Stimulated activated CD4-positive, alpha-beta T cell treated with anti-CD3 and anti-CD28 coated beads, Interleukin-12 subunit alpha, Interleukin-12 subunit beta, amount 100 ng/mL, for 24 hours (primary cell): ENCODE measurements at places on chromosomes 13 and 19.
A peak's percentile ranks its signal among the peaks of the same experiment; 100 is the strongest.

DNA sequence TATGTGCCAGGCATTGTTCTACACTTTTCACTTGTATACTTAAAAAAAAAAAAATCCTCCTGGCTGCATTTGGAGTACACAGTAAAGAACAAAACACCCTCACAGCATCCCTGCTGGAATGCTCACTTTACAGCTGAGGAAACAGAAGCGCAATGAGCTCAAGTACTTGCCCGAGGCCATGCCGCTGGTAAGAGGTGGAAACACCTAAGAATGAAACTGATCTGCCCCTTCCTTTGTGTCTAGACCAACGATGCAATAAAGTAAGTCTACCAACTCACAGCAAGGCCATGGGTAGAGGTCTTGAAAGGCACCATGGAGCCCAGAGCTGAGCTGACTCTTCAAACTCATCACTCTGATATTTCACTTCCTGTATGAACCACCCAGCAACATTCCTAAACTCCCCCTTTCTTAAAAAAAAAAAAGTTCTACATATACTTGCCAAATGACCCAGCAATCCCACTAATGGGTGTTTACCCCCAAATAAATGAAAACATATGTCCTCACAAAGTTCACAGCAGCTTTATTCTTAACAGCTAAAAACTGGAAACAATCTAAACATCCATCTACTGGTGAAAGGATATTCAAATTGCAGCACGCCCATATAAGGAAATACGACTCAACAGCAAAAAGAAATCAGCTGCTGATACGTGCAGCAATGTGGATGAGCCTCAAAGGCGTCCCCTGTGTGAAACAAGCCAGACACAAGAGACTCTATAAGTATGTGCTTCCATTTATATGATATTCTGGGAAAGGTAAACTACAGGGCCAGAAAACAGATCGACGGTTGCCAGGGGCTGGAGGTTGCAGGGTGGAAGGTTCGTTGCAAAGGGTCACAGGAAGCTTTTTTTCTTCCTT lies 236.6 kb upstream of the MAB21L1 start:
- no peak for DNase-seq

DNA sequence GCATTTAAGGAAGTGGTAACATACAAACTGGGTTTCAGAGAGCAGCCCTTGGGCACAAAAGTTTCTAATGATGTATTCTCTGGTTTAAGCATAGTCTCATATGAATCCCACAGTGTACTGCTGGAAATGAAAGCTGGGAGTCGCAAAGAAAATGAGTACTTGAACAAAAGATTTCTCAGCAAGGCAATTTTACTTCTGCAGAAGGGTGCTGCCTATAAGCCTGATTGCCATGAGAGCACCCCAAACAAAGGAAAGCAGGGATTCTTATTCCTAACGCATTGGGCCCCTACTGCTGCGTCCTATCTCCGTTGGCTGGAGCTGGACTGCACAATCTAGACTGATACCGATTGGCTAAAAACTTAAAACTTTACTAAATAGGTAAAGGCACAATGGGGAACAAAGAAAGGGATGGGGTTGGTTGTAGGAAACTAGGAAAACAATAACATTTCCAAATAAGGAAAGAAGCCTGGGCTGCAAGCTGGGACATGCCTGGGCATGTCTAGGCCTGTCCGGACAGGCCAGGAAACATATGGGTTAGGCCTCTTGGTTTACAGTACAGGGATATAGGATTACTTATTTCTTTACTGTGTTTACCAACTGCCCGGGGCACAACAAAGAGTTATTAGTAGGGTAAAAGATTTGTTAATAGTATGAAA lies 27.4 kb upstream of the VN1R4 start:
- DNase-seq: no peak

DNA sequence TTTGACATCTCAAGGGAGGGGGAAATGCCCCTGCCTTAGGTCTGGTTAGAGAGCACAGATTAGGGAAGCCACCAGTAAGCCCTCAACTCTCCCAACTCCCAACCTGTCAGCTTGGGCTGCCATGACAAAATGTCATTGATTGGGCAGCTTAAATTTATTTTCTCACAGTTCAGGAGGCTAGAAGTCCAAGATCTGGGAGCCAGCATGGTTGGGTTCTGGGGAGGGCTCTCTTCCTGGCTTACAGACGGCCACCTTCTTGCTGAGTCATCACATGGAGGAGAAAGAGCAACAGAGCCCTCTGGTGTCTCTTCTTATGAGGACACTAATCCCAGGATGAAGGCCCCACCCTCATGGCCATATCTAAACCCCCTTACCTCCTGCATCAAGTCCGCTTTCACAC lies 24.2 kb downstream of the C19orf12 start:
- DNase-seq: no peak

- no peak for DNase-seq
These were observed 1090.4 kb downstream of the PCDH9 start for GRCh38 chr13:66139701-66140100.

- no peak for DNase-seq
These were observed 43.8 kb downstream of the ZNRF4 start for GRCh38 chr19:5498830-5499550.

DNA sequence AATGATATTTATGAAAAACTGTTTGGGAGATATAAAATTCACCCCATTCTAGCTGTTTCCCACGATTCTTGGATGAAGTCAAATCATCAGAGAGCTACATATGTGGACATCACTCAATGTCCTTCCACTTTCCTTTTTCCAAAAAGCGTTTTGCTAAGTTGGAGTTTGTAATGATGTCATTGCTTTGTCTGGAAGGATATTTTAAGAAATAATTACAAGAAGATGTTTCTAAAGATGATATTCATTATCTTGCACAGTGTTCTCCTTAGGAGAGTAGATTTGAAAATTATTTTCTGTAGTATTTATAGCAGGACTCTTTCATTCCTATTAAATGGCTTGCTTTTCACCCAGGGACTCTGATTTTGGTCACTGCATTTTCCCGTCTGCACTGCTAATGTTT lies 851.2 kb downstream of the EFNB2 start:
- DNase-seq: no peak

- DNase-seq: no peak
These were observed 95.2 kb upstream of the CLDN10 start for GRCh38 chr13:95457294-95457693.

DNA sequence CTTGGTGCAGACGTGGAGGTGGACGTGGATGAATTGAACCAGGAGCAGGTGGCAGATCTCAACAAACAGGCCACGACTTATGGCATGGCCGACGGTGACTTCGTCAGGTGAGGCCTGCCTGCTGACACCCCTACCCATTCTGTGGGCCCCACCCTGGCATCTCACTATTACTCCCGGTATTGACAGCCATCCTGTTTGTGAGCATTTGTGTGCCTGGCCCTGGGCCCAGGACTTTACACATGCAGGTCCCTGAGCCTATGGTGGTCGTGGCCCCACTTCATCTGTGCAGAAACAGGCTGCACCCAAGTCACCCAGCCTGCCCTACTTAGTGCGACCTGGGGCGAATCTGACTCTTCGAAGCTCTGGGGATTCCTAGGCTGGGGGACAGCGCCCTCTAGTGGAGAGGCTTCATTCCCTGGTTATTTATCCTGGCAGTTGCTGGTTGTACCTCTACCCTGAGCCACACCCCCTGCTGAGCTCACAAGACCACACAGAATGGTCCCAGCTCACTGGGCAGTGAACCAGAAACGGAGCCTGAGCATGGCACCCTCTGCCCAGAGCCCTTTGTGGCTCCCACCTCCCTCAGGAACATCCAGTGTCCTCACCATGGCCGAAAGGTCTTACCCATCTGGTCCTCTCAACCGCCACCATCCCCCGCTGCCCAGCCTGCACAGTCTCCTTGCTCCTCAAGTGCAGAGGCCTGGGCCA lies 16.9 kb downstream of the ZNF296 start:
- peak; percentile 65 for DNase-seq

- no peak for DNase-seq
These were observed 7.4 kb upstream of the ESD start for GRCh38 chr13:46804391-46804815.

DNA sequence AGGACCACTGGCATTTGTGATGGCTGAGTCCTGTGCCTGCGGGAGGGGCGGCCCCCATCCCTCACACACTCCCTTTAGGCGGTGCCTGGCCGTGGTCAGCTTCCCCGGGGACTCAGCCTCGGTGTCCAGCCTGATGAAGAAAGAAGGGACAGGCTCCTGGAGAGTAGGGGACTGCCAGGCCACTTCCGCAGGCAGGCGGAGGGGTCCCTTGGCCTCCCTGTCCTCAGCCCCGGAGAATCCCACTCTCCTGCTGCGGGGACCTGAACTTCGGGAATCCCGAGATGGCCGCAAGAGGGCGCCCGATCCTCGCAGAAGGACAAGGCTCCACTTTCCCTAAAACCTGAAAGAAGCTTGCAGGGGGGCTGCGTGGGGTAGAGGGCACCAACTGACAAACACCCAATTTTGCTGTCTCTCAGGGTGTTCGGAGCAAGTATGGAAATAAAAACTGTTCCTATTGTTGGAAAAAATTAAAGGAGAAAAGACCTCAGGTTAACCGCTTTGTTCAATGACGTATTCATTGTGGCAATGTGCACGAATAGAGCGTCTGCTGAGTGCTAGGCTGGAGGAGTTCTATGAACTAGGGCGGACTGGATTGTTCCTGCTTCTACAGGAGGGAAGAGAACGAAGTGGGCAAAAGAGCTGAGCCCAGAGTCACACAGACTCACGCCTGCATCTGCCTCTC lies 297.3 kb downstream of the ZNF536 start:
- DNase-seq: peak; percentile 9

- no peak for DNase-seq
These were observed 9.2 kb downstream of the CCDC8 start for GRCh38 chr19:46404055-46404752.

DNA sequence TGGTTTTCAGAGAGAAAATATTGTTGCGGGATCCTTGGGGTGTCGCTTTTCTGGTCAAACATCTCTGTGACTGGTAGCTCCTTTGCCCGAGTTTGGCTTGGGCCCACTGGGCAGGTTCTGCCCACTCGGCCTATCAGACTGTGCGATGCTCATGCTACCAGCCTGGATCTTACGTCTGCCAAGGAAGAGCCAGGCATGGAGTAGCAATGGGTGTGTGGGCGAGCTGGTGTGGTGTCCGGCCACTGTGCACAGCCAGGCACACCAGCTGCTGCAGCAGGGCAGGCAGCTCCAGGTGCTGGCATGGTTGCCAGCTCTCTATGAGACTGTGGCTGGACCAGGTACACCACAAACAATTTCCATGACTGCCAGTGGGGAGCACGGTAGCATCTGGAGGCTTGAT lies 1351.8 kb upstream of the PCDH20 start:
- no peak for DNase-seq

GRCh38 chr19:3125900-3126524 lies 9.8 kb upstream of the GNA15 start:
- peak; percentile 51 for DNase-seq

DNA sequence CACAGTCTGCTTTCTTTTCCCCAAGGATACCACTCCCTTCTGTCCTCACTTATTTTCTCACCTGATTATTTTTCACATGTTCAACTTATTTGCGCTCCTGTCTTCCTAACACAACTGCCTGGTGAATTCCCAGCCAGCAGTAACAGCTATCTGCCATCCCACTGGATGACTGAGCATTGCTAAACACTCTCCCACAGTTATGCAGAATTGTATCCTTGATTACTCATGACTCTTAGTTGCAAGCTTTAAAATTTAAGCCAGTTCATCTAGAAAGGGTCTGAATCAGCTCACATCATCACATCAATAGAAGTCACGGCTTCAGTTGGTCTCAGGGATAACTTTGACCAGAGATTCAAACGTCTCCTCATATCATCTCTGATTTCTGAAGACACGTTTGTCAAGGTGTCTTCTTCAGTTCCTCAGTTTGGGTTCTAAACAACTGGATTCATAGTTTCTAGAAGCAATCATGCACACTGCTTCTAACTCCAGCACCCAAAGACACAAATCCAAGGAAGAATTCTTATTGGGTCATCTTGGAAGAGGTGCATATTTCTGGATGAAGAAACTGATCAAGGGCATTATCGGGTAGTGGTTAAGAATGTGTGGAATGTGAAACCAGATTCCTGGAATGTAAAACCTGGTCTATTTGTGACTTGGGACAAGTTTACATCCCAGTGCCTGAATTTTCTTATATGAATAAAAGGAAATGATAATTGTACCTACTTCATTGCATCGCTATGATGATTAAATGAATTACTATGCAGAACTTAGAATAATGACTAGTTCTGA lies 13.9 kb upstream of the DACH1 start:
- DNase-seq: no peak

DNA sequence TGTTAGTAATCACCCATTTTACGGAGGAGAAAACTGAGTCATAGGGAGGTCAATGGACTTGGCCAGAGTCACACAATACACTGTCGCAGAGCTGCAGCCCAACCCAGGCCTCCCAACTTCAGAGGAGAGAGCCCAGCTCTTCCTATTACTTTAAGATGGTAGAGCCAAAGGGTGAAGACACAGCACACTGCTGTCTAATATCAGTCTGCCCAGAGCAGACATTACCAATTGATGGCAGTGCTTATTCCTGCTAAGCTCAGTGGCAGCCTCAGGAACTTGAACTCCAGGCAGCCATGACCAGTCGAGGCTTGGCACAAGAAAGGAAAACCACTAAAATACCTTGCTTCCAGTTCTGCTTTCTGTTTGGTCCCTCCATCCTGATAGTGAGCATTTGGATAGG lies 18.4 kb downstream of the TMEM150B start:
- DNase-seq: no peak

DNA sequence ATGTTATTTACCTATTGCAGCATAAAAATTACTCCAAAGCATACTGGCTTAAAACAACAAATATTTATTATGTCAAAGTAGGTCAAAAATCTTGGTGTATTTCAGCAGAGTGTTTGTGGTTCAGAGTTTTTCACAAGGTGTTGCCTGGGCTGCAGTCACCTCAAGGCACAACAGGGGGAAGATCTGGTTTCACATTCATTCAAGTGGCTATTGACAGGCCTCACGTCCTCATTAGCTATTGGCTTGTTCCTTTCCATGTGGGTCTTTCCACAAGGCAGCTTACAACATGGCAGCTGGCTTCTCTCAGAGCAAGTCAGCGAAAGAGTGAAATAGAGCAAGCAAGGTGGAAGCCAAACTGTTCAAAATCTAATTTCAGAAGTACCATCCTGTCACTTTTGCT lies 602.9 kb downstream of the OLFM4 start:
- no peak for DNase-seq

GRCh38 chr19:45137179-45137761 lies 23.5 kb downstream of the NKPD1 start:
- DNase-seq: no peak

DNA sequence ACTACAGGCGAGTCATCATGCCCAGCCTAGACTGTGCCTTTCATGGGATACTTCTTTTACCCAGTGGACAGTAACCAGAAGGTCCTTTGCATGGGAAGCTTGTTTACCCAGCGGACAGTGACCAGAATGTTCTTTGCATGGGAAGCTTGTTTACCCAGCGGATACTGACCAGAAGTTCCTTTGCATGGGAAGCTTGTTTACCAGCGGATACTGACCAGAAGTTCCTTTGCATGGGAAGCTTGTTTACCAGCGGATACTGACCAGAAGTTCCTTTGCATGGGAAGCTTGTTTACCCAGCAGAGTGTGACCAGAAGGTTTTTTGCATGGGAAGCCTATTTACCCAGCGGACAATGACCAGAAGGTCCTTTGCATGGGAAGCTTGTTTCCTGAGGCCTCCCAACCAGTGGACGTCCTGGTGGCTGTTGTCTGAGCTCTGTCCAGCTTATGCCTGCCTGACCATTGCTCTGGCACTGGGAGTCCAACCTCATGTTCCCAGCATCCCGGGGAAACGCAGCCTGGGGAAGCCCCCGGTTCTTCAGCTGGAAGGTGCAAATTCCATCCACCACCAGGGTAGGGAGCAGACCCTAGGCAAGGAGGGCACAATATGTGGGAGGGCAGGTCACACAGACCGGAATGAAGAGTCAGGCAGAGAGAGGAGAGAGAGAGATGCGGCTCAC lies 41.6 kb upstream of the PDCD5 start:
- no peak for DNase-seq

- no peak for DNase-seq
These were observed 20.5 kb upstream of the ALOX5AP start for GRCh38 chr13:30714629-30715371.

- DNase-seq: no peak
These were observed 3.4 kb downstream of the NUMBL start for GRCh38 chr19:40686882-40687524.
